ENCODE measurements at places on chromosomes 16 and 17.

DNA sequence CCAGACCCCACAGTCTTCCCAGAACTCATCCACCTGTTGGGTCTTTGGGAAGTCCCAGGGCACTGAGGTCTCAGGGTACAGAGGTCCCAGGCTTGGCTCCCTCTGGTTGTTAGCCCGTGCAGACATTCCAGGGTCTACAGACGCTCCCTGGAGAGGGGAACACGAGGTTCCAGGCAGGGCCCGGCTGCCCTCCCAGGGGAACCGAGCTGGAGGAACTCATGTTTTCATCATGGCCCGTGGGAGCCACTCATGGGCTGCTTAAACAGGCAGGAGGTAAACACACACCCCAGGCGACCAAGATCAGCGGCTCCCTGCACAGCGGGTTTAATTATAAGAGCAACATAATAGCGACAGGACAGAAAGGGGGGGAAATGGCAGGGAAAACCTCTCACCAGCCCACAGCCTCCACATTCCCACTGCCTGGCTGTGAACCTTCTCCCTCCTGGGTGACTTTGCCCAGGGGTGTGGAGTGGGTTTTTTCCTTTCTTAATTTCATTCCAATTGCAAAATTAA, 36.5 kb downstream of the TRARG1 start:
- DNase-seq, result no peak

DNA sequence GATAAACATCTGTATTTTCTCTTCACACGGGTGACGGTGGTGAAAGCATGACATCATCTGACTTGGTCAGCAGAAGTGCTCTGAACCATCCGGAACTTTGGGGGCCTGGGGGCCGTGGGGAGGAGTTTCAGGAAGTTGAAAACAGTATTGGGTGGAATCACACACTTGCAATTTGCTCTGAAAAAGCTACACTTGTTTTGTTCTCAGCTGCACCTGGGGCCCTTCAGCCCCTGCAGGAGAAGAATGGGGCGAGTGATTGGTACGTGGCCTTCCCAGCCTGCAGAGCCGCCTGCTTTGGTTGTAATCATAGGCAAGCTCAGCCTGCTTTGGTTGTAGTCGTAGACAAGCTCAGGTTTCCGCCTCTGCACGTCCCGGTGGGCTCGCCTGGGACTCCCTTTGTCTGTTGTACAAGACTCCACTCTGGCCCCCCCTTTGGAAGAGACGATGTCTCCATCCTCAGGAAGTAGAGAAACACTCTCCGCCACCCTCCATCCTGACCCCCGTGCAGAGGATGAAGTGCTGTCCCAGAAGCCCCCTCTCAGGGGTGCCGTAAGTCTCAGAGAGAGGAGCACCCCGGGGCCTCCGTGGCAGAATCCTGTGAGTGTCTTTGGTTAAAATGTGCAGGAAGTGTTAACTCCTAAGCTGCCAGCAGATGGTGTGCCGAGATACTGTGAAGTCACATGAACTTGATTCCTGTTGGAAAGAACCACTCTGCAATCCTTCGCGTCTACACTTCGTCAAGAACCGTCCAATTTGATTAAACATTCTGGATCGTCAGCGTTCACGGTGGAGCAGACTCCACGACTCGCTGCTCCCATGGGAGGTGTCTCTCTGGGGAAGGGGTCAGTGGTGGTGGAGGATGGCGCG, 5.4 kb downstream of the BANP start:
- peak; percentile 42 for DNase-seq

GRCh38 chr16:89115216-89115861, 21.7 kb downstream of the ACSF3 start:
- DNase-seq, result peak; percentile 67

GRCh38 chr17:77944390-77945222, 13.9 kb upstream of the TNRC6C start:
- DNase-seq, result no peak

DNA sequence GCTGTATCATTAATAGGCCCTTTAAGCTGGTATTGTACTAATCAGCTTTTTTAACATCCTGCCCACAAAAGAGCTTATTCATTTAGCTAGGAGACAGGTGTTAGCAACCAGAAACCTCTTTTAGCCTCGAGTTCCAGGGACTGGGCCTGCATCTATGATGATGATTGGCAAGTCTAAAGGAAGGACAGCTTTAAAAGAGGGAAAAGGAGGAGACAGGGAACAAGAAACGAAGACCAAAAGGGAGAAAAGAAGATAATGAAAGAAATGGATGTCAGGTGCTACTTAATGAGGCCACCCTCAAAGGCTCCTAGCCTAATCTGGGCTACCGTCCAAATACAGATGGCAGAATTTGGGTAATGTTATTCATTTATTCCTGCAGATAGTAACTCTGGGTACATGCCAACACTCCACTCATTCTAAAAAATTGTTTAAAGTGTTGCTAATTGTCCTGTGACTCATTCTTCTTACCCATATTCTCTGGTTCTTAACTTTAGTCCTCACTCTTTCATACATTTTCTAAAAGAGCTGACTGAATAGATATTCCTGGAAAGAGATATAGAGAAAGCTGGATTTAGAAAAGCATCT, 18.7 kb upstream of the RFFL start:
- no peak for DNase-seq

Data from stimulated activated CD8-positive, alpha-beta memory T cell treated with anti-CD3 and anti-CD28 coated beads, Interleukin-7, amount 100 ng/mL, for 1 hour (primary cell).